CD8-positive, alpha-beta memory T cell (primary cell): ENCODE measurements at places on chromosomes 4 and X. TPM values are rescaled to one million over a fixed set of nuclear protein-coding genes. Genes with fewer than 3 reads are reported as not detected.

MAP7D2 gene
- 0.28 TPM for total RNA-seq

LPAR4 gene
- not detected for total RNA-seq

ARHGEF6 gene
- total RNA-seq = 27.0 TPM

ADH1A gene
- total RNA-seq = not detected

AR gene
- total RNA-seq = not detected

RTL9 gene
- total RNA-seq = not detected

MAGEA1 gene
- not detected for total RNA-seq

GASK1B gene
- 0.48 TPM for total RNA-seq

CHIC2 gene
- total RNA-seq = 27.9 TPM

MAD2L1 gene
- total RNA-seq = 73.8 TPM

GLOD5 gene
- not detected for total RNA-seq

STX18 gene
- 25.2 TPM for total RNA-seq

RPS6KA6 gene
- 0.35 TPM for total RNA-seq

MAGED4 gene
- 0.59 TPM for total RNA-seq

SPRY1 gene
- 40.8 TPM for total RNA-seq

SERTM2 gene
- not detected for total RNA-seq

NKX1-1 gene
- total RNA-seq = not detected

SPOCK3 gene
- total RNA-seq = not detected

AFF2 gene
- 0.27 TPM for total RNA-seq

PPP1R2C gene
- not detected for total RNA-seq

TMA16 gene
- total RNA-seq = 52.9 TPM

DNA sequence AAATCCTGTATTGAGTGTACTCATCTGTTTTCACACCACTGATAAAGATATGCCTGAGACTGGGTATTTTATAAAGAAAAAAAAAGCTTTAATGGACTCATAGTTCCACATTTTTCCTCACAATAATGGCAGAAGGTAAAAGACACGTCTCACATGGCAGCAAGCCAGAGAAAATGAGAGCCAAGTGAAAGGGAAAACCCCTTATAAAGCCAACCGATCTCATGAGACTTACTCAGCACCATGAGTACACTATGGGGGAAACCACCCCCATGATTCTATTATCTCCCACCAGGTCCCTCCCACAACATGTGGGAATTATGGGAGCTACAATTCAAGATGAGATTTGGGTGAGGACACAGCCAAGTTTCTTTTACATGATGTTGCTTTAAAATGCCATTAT is 171.9 kb downstream of the GALNTL6 start:
- no peak overlapping the region for H3K27ac ChIP-seq
- no peak overlapping the region for H3K4me3 ChIP-seq
- DNase-seq = no peak
- H3K27me3 ChIP-seq = no peaks in the 10 kb centered on the region
- H3K4me1 ChIP-seq = no peaks in the 10 kb centered on the region

DNA sequence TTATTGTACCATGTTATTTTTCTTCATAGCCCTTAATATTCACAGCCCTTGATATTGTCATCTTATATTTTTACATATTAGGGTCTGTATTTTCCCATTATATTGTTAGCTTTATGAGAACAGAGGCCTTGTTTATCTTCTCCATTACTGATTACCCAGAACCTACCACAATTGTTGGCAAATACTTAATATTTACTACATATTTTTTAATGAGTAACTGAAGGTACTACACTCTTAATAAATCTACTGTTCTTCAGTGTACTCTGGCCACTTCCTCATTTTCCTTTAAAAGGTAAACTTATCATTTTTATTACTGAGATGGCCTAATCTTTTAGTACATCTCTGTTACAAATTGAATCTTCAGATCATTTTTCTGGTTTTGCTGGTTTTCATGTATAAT is 133.5 kb downstream of the COL4A5 start:
- no peaks in the 10 kb centered on the region for H3K36me3 ChIP-seq
- H3K27ac ChIP-seq = no peak overlapping the region
- H3K4me3 ChIP-seq = no peak overlapping the region
- no peaks in the 10 kb centered on the region for H3K27me3 ChIP-seq
- no peak for DNase-seq

DNA sequence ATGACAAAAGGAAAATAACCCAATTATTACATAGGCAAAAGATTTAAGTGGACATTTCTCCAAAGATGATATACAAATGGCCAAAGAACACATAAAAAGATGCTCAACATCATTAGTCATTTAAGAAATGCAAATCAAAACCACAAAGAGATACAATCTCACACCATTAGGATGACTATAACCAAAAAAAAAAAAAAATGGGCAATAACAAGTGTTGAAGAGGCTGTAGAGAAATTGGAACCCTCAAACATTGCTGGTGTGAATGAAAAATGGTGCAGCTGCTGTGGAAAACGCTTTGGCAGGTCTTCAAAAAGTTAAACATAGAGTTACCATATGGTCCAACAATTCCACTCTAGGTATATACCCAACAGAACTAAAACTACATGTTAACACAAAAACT is 5.6 kb upstream of the PRDX4 start:
- H3K36me3 ChIP-seq = no peaks in the 10 kb centered on the region
- peaks cover 8% of the 10 kb centered on the region for H3K4me1 ChIP-seq
- DNase-seq = no peak
- H3K27me3 ChIP-seq = no peaks in the 10 kb centered on the region

GRCh38 chr4:38190717-38191178 is 230.6 kb downstream of the PTTG2 start:
- no peak overlapping the region for H3K4me3 ChIP-seq
- DNase-seq = no peak
- H3K4me1 ChIP-seq = no peaks in the 10 kb centered on the region
- H3K27me3 ChIP-seq = no peaks in the 10 kb centered on the region
- H3K27ac ChIP-seq = no peak overlapping the region

DNA sequence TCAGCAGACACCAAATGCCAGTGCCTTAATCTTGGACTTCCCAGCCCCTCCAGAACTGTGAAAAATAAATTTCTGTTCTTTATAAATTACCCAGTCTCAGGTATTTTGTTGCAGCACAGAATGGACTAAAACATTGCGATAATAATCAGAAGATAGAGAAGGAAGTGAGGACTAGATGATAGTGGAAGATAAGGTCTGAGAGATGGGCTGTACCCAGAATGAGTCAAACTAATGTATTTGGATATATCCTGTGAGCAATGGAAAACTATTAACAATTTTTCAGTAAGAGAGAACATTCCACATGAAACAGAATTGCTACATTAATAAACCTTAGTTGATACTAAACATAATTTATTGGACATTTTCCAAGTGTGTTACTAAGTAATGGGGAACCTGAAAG is 93.3 kb downstream of the FANCB start:
- no peak overlapping the region for H3K4me3 ChIP-seq
- no peak for DNase-seq
- no peaks in the 10 kb centered on the region for H3K36me3 ChIP-seq
- no peaks in the 10 kb centered on the region for H3K27me3 ChIP-seq

- H3K27ac ChIP-seq = no peak overlapping the region
- H3K4me1 ChIP-seq = no peaks in the 10 kb centered on the region
- H3K27me3 ChIP-seq = no peaks in the 10 kb centered on the region
Measured at GRCh38 chrX:3271183-3271833, 75.1 kb downstream of the MXRA5 start.

DNA sequence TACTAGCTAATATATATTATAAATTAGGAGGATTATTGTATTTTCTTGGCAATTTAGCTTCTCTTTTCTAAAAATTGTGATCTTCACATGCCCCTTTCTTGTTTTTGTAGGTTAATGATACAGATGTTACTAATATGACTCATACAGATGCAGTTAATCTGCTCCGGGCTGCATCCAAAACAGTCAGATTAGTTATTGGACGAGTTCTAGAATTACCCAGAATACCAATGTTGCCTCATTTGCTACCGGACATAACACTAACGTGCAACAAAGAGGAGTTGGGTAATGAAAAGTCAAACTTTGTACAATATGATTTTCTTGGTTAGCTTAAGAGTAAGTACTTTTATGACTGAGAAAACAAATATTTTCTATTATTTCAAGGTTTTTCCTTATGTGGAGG is 74.1 kb downstream of the SLC10A6 start:
- DNase-seq = no peak
- no peaks in the 10 kb centered on the region for H3K4me1 ChIP-seq
- H3K4me3 ChIP-seq = no peak overlapping the region
- no peaks in the 10 kb centered on the region for H3K27me3 ChIP-seq
- H3K36me3 ChIP-seq = no peaks in the 10 kb centered on the region

GRCh38 chrX:41116948-41117347 is 31.7 kb downstream of the USP9X start:
- H3K4me3 ChIP-seq = no peak overlapping the region
- no peak overlapping the region for H3K27ac ChIP-seq
- H3K27me3 ChIP-seq = no peaks in the 10 kb centered on the region
- H3K36me3 ChIP-seq = no peaks in the 10 kb centered on the region
- H3K4me1 ChIP-seq = peaks cover 36% of the 10 kb centered on the region

DNA sequence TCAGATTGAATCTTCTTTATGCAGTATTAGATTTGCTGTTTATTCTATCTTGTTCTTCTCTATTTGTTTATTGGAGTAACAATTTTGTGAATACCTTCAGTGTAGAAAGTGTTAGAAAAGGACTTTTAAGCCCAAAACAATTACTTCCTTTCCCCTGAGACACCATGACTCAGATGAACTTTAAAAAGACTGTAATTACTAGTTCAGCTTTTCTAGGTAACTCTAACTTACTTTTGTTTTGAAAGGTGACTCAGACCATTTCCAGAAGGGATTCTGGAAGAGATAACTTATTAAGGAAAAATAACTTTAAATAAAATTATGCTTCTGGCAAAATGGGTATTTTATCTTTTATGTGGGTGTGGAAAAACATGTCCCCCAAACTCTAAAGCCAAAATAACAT is 561.5 kb upstream of the PCDH10 start:
- H3K27me3 ChIP-seq = no peaks in the 10 kb centered on the region
- no peaks in the 10 kb centered on the region for H3K36me3 ChIP-seq
- H3K4me3 ChIP-seq = no peak overlapping the region
- DNase-seq = no peak

DNA sequence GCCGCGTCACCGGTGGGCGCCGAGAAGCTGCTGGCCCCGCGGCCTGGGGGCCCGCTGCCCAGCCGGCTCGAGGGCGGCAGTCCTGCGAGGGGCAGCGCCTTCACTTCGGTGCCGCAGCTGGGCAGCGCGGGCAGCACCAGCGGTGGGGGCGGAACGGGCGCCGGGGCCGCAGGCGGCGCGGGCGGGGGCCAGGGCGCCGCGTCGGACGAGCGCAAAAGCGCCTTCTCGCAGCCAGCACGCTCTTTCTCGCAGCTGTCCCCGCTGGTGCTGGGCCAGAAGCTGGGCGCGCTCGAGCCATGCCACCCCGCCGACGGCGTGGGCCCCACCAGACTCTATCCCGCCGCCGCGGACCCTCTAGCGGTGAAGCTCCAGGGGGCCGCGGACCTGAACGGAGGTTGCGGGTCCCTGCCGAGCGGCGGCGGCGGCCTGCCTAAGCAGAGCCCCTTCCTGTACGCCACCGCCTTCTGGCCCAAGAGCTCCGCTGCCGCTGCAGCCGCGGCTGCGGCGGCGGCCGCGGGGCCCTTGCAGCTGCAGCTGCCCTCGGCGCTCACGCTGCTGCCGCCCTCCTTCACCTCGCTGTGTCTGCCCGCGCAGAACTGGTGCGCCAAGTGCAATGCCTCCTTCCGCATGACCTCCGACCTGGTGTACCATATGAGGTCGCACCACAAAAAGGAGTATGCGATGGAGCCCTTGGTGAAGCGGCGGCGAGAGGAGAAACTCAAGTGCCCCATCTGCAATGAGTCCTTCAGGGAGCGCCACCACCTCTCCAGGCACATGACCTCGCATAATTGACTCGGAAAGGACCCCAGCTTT is 5.6 kb downstream of the PRDM8 start:
- peak overlapping the region; percentile 70 for H3K4me3 ChIP-seq
- H3K4me1 ChIP-seq = peaks cover 7% of the 10 kb centered on the region
- peak overlapping the region; percentile 67 for H3K27ac ChIP-seq
- H3K27me3 ChIP-seq = no peaks in the 10 kb centered on the region

DNA sequence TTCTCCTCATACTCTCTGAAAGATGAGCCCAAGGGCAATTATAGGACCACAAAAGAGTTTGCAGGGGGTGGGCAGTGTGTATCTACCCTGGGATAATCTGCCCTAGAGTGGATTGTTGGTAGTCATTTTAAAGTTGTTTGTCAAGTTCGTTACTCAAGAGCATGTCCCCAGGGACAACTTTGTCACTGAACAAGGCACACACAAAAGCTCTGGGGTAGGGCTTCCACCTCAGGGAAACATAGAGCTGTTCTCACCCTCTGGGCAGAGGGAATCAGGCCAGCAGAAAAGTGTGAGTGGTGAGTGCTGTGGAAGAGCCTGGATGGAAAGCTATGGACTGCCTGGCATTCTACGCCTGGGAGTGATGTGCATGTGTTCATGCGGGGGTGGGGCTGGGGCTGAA is 23.3 kb upstream of the LEF1 start:
- H3K36me3 ChIP-seq = no peaks in the 10 kb centered on the region
- no peak overlapping the region for H3K27ac ChIP-seq
- no peak for DNase-seq
- no peaks in the 10 kb centered on the region for H3K4me1 ChIP-seq
- H3K27me3 ChIP-seq = no peaks in the 10 kb centered on the region

- no peaks in the 10 kb centered on the region for H3K27me3 ChIP-seq
- no peak overlapping the region for H3K4me3 ChIP-seq
- DNase-seq = no peak
Measured at GRCh38 chr4:10623862-10624261, 60.7 kb downstream of the CLNK start.

DNA sequence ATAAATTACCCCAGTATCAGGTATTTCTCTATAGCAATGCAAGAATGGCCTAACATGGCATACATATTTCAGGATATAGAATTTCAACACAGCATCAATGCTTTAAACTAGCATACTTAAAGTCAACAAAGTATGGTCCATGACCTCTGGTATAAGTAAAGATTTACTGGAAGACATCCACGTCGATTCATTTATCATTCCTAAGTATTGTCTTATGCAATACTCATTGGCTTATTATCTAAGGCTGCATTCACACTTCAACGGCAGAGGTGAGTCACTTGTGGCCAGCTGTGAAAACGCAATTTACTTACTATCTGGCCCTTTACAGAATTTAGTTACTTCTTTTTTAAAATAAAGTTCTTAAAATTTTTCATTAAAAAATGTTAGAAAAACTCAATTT is 42.6 kb downstream of the ADGRA3 start:
- H3K36me3 ChIP-seq = no peaks in the 10 kb centered on the region
- H3K4me1 ChIP-seq = no peaks in the 10 kb centered on the region
- H3K27ac ChIP-seq = no peak overlapping the region
- H3K27me3 ChIP-seq = no peaks in the 10 kb centered on the region
- no peak for DNase-seq

- H3K36me3 ChIP-seq = no peaks in the 10 kb centered on the region
- H3K4me1 ChIP-seq = no peaks in the 10 kb centered on the region
- H3K4me3 ChIP-seq = no peak overlapping the region
Measured at GRCh38 chr4:161134795-161135194, 1029.0 kb downstream of the FSTL5 start.

DNA sequence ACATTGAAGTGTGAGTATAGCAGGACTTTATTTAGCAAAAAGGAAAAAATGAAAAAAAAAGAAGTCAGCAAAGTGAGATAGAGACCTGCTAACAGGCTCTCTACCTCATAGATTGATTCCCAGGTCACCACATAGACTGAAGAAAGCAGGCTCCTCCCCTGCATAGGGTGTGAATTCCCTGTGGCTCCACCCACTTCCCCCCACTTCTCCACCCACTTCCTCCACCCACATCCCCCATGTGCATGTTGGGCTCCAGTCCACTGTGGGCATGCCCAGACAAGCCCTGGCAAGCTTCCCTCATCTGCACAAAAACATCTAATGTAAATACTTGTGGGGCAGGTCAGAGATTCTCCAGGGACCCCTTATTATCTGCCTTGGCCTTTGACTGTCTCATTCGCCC is 97.8 kb downstream of the TMEM47 start:
- no peak overlapping the region for H3K4me3 ChIP-seq
- no peaks in the 10 kb centered on the region for H3K27me3 ChIP-seq
- H3K4me1 ChIP-seq = no peaks in the 10 kb centered on the region
- no peak for DNase-seq
- no peak overlapping the region for H3K27ac ChIP-seq
